ENCODE measurements at places on chromosomes 3 and 15. TPM values are rescaled to one million over a fixed set of nuclear protein-coding genes. Genes with fewer than 3 reads are reported as not detected.
A peak's percentile ranks its signal among the peaks of the same experiment; 100 is the strongest.

GRCh38 chr3:31533169-31534064, 692 bp downstream of the STT3B start:
- DNase-seq: peak; percentile 39

DNA sequence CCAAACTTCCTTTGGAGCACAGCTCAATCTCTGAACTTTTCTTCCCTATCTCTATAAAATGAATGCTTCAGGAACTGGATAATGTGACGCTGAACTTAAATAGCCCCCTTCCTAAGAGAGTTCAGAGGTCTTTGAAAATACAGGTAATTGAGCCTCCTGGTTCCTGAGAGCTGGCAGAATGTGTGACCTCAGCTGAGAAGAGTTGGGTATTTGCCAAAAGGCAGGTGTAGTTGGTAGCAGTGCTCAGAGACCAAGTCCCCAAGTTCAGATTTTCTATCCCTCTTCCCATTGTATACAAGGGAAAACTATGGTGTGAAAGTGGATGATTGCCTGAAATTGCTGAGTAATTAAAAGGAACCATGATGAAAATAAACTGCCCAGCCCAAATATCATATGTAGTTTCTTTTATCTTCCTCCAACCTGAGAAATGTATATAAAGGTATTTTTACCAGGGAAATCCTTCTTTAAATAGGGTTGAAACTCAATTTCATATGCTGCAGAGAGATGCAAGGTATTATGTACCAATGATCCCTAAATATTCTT, 154.6 kb upstream of the ICE2 start:
- DNase-seq: no peak

DNA sequence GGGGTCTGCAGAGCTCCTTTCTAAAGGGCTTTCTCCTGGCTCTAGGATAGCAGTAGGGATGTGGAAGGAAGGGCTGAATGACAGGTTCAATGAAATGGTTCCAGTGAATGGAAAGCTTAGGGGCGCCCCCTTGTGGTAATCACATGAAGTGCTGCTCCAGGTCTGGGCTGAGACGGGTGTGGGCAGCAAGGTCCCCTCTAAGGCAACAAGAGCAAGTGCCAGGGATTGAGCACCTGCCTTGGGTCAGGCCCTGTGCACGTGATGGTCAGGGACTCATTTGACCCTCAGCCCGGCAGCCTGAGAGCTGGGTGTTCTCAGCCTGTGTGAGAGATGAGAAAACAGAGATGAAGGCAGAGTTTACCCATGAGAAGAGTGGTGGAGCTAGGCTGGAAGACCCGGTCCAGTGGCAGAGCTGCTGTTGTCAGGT, 12.1 kb upstream of the CX3CR1 start:
- peak; percentile 83 for DNase-seq

DNA sequence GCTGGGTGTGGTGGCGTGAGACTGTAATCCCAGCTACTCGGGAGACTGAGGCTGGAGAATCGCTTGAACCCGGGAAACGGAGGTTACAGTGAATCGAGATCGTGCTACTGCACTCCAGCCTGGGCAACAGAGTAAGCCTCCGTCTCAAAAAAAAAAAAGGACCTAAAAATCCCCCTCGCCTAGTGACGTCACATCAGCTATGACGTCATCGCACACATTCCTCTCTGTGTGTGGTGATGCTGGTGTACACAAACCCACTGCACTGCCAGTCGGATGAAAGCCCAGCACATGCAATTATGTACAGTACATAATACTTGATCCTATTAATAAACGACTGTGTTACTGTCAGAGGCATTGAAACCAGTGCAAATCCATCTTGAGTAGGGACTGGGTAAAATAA, 40.2 kb upstream of the SEC61A1 start:
- no peak for DNase-seq

DNA sequence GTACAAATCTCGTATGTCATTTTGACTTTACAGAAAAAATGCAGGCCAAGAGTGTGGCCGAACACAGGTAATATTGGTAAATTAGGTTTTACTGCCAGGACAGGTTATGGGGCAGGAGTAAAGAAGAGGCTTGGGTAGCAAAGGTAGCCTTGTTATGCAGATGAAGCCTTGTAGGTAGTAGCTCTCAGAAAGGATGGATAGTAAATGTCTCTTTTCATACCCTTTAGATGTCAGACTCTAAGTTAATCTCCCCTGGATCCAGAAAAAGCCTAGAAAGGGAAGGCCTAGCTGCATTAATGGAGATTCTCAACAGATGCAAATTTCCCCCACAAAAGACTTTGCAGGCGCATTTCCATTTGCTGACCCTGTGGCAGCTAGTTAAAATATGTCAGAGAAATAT, 1445.1 kb upstream of the CADM2 start:
- DNase-seq: no peak

GRCh38 chr3:148030975-148031374, 621.8 kb downstream of the ZIC1 start:
- DNase-seq: no peak

DNA sequence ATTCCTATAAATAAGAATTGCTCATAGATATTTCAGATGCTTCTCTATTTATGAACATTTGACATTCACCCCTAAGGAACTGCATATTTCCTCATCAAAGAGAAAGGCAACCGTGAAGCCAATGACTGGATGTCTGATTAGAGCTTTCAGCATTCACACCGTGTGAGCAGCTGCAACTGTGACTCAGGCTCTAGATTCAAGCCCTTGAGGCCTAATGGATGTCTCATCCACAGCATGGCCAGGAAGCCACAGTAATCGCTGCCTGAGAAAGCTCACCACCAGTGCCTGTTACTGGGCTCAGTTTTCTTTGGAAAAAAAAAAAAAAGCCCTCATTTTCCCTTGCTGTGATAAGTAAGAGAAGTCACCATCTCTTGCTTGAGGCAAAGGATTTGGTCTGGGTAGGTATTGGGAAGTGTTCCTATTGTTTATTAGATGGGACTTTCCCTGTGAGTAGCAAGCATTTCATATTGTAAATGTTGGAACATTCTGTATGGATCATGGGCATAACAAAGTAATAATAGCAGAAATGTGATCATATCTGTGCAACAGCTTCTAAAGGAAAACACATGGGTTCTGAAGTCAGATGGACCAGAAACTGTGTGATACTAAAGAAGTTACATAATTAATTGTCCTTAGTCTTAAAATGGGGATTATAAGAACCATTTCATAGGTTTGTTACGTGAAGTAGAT, 783.7 kb downstream of the AGBL1 start:
- DNase-seq: no peak

DNA sequence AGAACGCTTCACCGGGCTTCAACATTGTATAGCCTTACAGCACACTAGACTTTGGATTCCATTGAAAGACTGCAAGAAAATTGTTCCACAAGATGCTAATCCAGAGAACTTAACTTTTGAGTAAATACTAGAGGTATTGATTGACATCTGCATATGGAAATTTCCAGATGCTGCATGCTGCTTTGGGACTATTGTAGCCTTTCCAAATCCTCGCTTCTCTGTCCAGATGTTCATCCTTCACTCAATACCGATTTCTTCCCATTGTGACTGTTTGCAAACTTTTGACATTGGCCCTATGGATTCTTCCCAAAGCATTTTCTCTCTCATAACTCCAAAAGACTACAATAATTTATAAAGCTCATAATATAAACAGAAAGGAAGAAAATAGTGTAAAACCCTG, 41.4 kb downstream of the COL6A6 start:
- no peak for DNase-seq

DNA sequence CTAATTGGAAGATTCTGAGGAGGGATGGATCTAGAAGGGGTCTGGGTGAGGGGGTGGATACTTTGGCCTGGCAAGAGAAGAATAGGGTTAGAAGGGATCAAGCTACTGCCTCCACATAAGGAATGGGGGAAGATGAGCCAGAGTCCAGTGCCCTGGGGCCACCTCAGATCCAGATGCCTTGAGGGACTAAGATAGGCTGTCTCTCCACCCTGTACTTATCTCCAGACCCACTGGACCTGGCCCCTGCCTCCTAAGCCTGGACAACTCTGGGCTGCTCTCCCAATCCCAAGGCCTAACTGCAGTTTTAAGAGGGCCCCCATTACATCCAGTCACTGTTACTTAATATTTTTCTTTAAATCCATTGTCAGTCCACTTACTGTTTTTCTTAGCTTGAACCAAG, 2.0 kb downstream of the DVL3 start:
- DNase-seq: no peak

GRCh38 chr3:50304601-50305000, 1.2 kb upstream of the HYAL1 start:
- no peak for DNase-seq

DNA sequence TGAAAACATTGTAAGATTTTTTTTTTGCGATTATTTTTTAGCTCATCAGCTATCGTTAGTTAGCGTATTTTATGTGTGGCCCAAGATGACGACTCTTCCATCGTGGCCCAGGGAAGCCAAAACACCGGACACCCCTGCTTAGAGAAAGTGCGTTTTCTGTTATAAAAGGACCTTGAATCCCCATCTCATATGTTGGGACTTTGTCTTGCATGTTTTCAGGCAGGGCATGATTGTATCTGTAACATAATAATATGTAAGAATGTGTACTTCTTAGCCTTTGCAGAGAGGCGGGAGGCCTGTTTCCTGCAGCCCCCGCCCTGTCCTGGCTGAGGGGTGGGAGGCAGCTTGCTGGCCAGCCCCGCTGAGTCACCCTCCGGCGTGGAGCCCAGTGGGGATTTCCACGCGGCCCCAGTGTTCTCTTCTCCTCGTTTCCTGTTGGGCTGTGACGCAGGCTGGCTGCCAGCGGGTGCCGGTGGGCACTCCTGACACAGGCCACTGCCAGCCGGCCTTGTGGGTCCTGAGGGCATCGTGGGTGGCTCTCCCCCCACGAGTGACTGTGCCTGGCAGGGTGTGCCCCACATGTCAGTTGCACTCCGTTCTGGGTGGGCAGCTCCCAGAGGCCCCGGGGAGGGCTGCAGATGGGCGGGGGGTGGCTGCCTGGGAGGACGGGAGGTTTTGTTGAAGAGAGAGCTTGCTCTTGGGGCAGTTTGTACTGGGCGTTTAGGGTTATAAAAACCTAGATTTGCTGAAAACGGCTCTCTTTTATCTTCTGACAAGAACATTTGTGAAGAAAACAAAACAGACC, 55.6 kb downstream of the SMAD3 start:
- no peak for DNase-seq

GRCh38 chr3:25465266-25465860, 37.3 kb downstream of the RARB start:
- DNase-seq: no peak

- DNase-seq: no peak
These were observed 13.0 kb upstream of the PARP6 start for GRCh38 chr15:72285402-72285801.

DNA sequence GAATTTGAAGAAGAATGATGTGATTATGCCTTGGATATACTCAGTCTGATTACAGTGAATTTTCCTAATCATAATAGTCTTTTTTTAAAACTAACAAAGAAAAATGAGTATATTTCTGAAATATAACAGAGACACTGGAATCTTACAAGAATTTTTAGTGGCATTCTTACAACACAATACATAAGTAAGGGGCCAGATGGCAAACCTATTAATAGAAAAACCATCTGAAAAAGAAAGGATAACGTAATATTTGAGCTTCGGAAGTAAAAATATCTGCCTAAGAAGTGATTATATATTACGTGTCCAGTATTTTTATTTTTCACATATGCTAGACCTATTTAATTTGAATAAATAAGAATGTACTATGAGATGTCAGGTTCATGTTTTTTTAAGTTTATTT, 452.8 kb downstream of the NAALADL2 start:
- no peak for DNase-seq

DNA sequence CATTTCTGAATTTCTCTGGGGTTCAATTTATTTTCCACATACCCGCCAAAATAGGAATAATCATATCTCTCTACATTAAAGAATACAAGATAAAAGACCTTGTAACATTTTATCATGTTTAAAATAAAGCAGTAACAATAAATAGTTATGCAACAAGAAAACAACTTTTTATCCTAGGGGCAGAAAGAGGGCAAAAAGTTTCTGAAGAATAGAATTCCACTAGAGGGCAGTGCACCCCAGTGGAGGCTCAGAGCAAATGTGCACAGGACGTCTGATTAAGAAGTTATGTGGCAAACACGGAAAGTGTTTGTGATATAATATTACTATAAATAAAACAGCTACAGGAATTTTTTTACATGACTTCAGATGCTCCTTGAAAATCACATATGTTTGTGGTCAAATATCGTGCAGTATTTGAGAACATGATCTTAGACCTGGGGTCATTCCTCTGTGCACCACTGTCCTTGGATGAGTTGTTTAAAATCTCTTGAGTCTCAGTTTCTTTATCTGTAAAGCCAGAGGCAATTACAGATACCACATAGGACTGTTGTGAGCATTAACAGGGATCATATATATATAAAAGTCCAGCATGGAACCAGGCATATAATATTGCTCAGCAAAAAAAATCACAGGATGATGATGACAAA, 13.2 kb upstream of the PIK3R4 start:
- DNase-seq: peak; percentile 40

DNA sequence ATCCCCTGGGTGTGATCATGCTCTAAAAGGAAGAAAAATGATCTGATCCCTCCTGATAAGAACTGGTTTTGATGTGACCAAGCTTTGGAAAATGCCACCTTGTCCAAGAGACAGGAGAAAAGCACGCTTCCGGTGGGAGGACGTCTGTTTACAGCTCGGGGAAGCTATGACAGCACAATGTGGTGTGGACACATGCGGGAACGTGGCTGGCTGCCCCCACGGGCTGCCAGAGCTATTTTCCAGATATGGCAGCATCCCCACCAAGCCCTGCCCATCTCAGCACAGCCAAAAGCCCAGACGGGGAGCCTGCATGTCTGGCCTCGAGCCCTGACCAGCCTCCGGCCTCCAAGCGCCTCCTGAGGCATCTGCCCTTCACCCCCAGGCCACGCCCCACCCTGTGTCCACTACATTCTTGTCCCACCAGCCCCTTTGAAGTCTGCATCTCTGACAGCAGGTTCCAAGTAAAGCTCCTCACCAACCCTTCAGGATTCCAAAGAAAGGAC, 63.2 kb upstream of the HRH1 start:
- DNase-seq: no peak

DNA sequence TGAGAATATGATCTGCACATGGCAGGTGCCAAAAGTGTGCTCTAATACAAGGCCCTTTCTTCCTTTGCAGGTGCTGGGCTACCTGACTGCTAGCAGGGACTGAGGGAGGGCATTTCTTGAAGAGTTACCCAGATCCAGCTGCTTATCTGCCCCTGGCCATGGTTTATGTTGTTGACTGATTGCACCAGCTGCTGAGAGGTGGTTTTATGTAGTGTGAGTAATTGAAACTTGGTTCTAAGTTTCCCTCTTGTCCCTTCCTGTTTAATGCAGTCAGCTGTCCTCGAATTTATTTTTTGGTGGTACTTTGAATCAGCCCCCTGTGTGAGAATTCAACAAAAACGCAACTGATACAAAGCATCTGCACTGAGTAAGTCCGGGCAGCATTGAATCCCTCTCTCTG, 288.3 kb upstream of the C2CD4B start:
- no peak for DNase-seq

- DNase-seq: no peak
These were observed 24.1 kb upstream of the RASGRP1 start for GRCh38 chr15:38588672-38589071.

Gene INSYN1
- total RNA-seq: 9.6 TPM

Gene ENTPD3
- not detected for total RNA-seq

Gene CFAP20DC
- total RNA-seq: 12.8 TPM

Gene NANOGP8
- total RNA-seq: 0.34 TPM

Gene SNURF
- total RNA-seq: 12.1 TPM

Gene CX3CR1
- total RNA-seq: not detected

Gene IMPG2
- total RNA-seq: 0.40 TPM

Gene SLC25A20
- total RNA-seq: 5.7 TPM
